Body of pancreas (tissue), 4 donors: ENCODE measurements at places on chromosomes 3 and 15. TPM values are rescaled to one million over a fixed set of nuclear protein-coding genes. Genes with fewer than 3 reads are reported as not detected.

GPR176 gene
- total RNA-seq: 4.7 TPM

GOLGA6A gene
- not detected for total RNA-seq

SLC28A2 gene
- not detected for total RNA-seq

STRIT1 gene
- not detected for total RNA-seq

MAGI1 gene
- 44.2 TPM for total RNA-seq

PPP1R14D gene
- not detected for total RNA-seq

SYNPR gene
- 0.52 TPM for total RNA-seq

CEMIP gene
- 1.6 TPM for total RNA-seq

PRR23C gene
- total RNA-seq: not detected

CERS3 gene
- total RNA-seq: not detected

GABRG3 gene
- not detected for total RNA-seq

- DNase-seq: peak; percentile 79
These were observed 9.7 kb downstream of the EOMES start for GRCh38 chr3:27712136-27713077.

GRCh38 chr15:41161736-41162135 lies 45.7 kb upstream of the INO80 start:
- no peak for DNase-seq

GRCh38 chr3:126573492-126574117 lies 14.9 kb upstream of the C3orf22 start:
- no peak for DNase-seq

GRCh38 chr3:40211579-40211978 lies 97.9 kb upstream of the EIF1B start:
- DNase-seq: no peak

DNA sequence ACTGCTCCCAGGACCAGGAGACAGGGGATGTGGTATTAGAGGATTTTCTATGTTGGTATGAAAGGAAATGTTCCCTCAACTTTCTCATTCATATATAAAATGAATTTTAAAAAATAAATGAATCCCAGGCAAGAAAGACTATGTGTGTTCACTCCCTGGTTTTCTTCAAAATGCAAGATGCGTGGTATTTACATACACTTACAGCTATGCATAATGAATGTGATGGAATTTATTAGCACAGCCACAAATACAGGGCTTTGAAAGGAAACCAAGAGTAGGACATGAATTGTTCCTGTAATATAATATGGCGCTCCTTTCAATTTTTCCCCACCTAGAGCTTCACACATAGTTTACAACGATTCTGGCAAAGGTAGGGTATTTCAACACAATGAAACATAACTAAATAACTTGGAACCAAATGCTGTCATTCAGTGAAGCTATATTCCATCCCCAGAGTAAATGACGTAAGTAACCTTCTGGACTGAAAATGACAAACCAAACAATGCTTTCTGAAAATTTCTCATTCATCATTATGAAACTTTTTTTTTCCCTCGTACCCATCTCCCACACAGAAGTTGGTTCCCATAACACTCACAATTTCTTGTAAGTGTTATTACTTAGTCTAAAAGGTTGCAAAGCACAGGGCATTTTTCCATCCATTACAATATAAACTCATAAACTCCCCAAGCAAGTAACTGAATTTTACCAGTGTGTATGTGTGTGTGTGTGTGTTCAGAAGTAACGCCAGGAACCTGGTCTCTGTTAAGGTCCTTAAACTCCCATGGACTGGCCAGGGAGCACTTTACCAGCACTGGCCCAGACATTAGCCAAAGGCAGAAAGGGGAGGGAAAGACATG lies 41.8 kb downstream of the CBLB start:
- no peak for DNase-seq

- no peak for DNase-seq
These were observed 295.0 kb upstream of the RORA start for GRCh38 chr15:61524086-61524485.

DNA sequence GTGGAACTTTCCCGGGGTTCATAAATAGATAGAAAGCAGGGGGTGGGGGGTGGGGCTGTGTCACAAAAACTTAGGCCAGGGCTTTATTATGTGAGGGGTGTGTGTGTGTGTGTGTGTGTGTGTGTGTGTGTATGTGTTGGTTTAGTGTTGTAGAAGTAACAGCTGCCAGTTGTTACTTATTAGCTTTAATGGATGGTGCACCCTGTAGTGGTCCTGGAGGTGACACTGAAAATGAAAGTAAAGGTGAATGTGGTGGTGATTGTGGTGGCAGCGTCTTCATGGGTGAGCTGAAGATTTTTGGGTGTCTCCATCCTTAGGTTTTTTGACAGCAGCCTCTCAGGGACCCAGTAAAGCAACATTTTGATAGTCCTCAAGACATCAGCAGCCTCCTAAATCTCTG lies 449.9 kb downstream of the PDCD6IP start:
- DNase-seq: no peak

DNA sequence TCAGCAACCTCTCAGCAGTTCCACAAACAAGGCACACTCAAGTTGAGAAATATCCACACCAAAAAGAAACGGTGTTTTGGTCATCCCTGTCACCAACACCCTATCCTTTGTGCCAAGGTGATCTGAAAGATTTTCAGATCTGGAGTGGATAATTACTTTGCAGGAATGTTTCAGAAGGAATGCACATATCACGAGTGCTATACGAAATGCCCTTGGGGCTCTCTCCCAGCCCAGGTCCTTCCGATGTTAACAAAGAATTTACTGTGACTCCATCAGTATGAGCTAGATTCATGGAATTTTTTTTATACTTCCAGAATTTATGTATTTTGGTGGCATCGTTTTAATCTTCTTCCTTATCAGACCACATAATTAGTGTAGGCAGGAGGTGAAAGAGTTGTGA lies 105.0 kb downstream of the GRM7 start:
- DNase-seq: no peak

GRCh38 chr3:56858331-56858730 lies 56.6 kb upstream of the ARHGEF3 start:
- DNase-seq: no peak

DNA sequence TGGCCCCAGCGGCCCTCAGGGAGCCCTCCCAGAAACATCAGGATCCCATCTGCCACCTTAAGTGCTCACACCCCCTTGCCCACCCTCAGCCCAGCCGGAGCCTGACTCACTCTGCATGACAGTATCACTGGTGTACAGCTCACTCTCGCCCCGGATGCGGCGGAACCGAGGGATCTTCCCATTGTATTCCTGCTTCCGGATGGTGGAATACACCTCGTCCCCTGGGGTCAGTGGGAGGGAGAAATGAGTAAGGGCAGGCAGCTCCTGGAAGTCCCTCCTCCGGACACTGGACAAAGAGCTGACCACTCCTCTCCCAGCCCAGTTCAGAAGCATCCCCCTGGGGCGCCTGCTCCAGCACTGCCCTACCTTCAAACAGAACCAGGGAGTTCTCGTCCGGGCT lies 16.5 kb downstream of the SEMA7A start:
- no peak for DNase-seq

GRCh38 chr15:100393008-100393407 lies 51.2 kb upstream of the ADAMTS17 start:
- DNase-seq: no peak

DNA sequence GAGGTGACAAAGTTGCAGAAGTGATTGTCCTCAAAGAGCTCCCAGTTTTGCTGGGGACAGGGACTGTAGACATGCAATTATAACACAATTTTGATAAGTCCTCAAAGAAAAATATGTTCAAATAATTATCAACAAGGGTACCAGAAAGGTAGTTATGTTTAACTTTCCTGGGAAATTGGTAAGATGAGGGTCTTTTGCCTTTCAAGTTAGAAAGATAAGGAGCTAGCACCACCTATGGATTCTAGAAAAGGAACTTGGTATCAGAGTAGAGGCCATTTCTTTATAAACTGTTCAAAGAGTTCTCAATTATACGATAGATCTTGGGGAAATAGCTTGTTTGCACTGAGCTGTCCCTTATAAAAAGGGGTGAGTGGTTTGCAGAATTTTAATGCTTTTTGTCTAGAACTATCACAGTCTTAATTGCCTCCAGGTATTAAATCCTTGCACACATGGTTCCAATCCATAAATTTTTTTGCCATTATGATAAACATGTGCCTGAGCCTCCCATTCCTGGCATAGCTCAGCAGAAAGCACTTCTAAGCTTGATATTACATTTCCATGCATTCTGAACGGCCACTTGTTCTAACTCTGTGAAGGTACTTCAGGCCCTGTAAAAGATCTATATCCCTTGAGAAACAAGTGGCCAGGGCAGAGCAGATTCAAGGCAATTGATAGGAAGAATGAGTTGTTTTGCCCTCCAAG lies 247.5 kb upstream of the LRIG1 start:
- no peak for DNase-seq

DNA sequence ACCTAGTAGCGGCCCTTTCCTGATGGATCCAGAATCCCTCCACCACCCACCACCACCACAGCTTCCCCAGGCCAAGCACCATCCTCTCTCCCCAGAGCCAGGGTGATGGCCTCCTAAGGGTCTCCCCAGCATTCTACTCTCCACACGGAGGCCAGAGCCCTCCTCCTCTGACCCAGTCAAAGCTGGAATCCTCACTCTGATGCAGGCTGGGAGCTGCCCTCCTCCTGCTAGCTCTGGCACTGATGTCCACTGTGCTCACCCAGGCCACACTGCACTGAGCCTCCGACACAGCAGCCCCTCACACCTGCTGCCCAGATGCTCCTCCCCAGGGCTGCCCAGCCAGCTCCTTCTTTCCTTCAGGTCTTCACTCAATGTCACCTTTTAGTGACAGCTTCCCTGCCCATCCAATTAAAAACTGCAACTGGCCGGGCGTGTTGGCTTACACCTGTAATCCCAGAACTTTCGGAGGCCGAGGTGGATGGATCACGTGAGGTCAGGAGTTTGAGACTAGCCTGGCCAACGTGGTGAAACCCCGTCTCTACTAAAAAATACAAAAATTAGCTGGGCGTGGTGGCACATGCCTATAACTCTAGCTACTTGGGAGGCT lies 21.0 kb downstream of the XXYLT1 start:
- DNase-seq: no peak

DNA sequence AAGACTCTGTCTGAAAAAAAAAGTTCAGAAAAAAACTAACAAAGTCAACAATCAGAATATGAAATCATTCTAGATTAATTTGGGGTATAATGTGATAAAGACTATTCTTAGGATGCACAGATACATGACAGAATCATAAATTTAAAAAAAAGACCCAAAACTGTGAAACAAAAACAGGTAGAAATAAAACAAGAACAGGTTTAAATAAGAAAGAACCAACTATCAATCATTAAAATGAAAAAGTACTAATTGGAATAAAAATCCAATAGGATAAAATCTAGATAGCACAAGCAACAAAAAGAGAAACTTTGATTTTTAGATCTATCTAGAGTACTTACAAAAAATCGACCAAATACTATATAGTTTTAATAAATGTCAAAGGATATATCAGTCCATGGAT lies 13.4 kb downstream of the TMEM202 start:
- DNase-seq: no peak

GRCh38 chr3:70249509-70250160 lies 62.8 kb downstream of the MDFIC2 start:
- no peak for DNase-seq

DNA sequence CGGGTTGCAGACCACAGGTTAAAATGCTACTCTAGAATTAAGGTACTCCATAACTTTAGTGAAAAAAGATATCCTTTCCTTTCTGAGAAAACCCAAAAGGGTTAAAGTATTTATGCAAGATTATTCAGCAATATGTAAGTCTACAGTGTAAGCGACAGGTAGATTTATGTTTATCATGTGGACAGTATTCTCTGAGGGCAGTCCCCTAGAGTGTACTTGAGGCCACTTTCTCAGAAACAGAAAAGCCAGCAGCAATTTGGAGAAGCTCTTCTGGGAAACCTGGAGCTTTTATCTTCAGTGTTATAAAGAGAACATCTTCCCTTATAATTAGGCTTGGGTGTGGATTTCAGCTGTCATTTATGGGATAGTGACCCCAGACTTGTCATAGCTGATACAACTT lies 8.9 kb downstream of the ST3GAL6 start:
- no peak for DNase-seq

DNA sequence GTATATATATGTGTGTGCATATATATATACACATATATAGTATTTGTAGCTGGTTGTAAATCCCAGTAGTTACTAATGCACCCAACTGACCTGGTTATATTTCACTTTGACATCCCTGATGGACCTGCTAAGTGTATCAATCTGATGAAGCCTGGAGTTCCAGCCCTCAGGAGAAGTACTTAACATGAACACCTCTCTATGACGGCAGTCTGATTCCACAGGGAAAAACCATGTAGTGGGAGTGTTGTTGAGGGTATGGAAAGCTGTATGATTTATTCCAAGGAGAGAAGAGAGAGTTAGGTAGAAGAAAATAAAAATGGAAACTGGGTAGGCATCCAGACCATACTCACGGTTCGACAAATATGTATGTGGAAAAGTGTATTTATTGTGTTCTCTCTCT lies 531.2 kb upstream of the SEMA6D start:
- no peak for DNase-seq

- no peak for DNase-seq
These were observed 108.1 kb upstream of the ZBED2 start for GRCh38 chr3:111702996-111703985.

- no peak for DNase-seq
These were observed 23.1 kb downstream of the DAPK2 start for GRCh38 chr15:64023220-64023619.

DNA sequence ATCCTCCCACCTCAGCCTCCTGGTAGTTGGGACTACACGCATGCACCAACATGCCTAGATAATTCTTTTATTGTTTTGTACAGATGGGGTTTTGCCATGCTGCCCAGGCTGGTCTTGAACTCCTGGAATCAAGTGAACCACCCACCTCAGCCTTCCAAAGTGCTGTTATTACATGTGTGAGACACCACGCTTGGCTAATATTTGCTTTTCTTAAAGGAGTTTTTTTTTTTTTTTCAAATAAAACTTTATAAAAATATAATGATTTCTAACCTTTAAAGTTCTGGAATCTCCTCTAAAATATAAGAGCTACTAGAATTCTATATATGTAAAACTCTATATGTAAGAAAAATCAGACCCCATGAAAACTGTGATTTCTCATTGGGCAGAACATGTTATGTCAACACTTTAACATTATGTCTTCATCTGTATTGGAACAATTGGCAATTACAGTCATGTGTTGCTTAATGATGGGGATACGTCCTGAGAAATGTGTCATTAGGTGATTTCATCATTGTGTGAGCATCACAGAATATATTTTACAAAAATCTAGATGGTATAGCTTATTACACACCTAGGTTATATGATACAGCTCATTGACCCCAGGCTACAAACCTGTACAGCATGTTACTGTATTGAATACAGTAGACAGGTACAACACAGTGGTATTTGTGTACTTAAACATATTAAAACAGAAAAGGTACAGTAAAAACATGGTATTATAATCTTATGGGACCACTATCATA lies 377.0 kb downstream of the PLCL2 start:
- no peak for DNase-seq

DNA sequence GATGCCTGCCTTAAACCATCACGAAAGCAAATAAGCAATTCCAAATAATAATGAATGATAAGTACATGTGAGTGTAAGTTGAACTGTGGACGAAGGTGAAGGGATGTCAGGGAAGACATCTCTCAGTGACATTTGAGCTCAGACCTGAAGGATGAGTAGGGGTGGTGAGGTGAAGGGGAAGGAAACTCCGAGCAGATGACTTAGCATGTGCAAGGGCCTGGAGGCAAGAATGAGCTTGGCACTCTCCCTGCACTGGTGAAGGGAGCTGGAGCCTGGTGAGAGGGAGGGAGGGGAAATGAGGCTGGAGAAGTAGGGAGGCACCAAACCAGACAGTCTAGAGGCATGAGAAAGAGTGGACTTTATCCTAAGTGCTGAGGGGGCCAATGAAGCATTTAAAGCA lies 84.3 kb downstream of the MTHFS start:
- no peak for DNase-seq
